Natural killer cell treated with Interleukin-12 subunit alpha and Interleukin-12 subunit beta and Interleukin-15 and Interleukin-18, amount 100 ng/mL, for 72 hours (primary cell): ENCODE measurements at places on chromosomes 11 and 22.
A peak's percentile ranks its signal among the peaks of the same experiment; 100 is the strongest.

DNA sequence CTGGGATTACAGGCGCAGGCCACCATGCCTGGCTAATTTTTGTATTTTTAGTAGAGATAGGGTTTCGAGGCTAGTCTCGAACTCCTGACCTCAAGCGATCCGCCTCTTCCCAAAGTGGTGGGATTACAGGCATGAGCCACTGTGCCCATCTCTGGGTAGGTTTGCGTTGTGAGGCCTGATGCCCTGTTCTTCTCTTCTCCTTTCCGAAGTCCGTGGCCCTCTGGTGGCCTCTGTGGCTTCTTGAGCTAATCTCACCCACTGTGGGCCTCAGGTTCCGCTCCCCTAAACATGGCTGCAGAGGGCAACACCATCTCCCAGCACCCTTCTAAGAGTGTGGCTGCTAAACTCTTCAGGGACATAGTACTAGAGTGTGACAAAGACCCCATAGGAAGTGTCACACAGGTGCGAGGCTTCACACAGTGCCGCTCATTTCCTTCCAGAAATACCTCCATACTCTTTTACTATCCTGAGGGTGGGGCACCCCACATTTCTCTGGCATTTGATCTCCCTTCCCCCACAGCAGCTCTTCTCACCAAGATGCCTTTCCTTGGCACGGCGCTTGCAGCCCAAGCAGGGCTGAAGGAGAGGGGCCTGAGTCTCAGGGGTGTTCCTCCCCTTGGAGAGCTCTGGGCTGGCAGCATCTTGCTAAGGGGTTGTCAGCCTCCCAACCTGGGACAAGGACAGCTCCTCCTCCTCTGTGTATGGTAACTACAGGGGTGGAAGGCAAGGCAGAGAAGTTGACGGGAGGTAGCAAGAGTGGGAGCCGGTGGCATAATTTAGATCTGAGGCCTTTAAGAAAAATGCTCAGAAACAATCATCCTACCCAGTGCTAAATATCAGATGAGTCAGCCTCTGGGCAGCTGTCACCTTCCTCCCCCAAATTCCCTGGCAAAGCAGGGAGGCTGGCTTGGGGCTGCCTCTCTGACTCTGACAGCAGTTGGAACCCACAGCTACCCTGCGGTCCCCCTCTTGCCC, 6.1 kb downstream of the THY1 start:
- DNase-seq, result no peak

DNA sequence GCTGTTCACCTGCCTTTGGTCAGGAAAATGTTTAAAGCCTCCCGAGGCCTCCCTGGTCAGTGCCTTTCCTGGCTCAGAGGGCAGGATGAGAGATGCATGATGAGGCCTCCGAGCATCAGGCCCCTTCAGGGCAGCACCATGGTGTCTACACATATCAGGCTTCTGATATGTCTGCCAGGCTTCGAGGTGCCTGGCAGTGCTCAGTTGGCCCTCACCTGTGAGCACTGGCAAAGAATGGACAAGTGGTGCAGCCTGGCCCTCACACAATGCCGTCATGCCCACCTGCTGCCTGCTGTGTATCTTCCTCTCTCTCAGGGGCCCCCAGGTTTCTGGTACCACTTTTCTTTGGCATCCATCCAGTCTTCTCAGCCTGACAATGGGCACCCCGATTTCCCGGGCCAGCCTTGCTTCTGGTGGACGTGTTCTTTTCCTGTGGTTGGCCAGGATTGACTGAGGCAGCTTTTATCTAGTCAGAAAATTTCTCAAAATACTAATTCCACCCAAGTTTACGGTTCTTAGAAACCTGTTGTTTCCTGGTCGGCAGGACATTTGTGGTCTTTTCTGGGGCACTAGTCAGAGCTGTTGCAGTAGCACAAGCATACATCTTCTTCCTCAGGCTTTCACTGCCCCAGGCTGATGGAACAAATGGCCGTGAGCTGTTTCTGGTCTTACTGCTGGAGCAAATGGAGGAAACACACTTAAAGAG, 76.8 kb upstream of the SUSD2 start:
- peak; percentile 18 for DNase-seq

- DNase-seq, result no peak
Measured at GRCh38 chr11:33936725-33937604, 45.1 kb upstream of the LMO2 start.

DNA sequence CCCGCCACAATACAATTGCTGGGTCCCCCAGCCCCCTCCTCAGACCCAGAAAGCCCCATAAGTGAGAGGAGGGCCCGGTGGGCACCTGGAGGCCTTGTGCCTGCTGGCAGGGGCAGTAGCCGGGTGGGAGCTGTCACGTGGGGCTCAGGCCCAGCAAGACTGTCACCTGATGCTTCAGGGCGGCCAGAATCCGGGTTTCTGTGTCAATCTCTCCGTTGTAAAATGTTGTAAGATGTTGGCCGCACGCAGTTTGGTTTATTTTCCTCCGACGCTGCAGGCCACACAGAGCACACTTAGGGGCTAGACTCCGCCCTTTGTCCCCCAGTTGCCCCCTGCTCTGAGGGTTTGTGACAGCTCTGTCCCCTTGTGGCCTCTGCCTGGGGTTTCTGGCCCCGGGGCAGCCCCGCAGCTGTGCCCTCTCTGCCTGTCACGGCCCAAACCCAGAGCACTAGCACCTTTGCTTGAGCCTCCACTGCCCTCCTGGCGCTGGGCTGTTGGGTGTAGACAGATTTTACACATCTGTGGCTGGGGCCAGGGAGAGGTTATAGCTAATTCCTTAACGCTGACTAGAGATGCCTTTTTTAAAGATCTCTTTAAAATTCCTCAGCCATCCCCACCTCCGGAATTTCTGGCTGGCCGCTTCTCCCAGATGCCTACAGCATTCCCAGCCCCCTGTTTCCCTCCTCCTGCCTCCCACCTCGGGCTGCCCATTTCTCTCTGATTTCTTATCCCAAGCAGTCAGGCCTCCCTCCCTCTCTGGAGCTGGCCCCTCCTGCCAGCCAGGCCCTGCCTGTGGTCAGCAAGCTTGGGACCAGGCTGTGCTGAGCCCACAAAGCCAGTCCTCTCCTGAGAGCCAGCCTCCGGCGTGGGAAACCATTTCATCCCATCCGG, 3.2 kb upstream of the PRR5 start:
- no peak for DNase-seq

GRCh38 chr11:98600103-98600502, 420.6 kb upstream of the CNTN5 start:
- no peak for DNase-seq

DNA sequence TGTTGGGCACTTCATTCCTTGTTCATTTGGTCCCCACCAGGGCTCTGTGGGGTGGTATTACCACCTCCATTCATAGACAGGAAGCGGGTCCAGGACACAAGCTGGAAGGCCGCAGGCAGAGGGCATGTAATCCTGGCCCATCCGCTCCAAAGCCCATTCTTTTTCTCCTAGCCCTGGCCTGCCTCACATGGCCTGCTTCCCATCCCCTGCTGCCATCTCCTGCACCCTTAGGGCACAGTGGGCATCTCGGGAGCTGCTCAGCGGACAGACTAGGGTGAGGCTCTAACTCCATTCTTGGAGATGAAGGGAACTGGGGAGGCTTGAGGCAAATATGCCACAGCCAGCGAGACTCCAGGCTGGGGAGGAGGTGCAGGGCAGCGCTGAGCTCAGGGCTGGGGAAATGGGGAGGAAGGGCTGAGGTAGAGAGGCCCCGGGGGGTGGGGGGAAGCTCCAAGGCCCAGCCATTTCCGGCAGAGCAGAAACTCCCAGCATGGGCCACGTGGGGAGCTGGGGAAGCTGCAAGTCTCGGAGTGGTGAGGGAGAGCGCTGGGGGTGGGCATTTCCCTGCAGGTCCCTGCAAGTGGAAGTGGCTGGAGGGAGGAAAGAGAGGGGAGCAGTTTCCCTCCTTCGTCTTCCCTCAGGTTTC, 14.3 kb upstream of the BCL9L start:
- no peak for DNase-seq
